ENCODE measurements at places on chromosomes 11 and 22.
A peak's percentile ranks its signal among the peaks of the same experiment; 100 is the strongest.

DNA sequence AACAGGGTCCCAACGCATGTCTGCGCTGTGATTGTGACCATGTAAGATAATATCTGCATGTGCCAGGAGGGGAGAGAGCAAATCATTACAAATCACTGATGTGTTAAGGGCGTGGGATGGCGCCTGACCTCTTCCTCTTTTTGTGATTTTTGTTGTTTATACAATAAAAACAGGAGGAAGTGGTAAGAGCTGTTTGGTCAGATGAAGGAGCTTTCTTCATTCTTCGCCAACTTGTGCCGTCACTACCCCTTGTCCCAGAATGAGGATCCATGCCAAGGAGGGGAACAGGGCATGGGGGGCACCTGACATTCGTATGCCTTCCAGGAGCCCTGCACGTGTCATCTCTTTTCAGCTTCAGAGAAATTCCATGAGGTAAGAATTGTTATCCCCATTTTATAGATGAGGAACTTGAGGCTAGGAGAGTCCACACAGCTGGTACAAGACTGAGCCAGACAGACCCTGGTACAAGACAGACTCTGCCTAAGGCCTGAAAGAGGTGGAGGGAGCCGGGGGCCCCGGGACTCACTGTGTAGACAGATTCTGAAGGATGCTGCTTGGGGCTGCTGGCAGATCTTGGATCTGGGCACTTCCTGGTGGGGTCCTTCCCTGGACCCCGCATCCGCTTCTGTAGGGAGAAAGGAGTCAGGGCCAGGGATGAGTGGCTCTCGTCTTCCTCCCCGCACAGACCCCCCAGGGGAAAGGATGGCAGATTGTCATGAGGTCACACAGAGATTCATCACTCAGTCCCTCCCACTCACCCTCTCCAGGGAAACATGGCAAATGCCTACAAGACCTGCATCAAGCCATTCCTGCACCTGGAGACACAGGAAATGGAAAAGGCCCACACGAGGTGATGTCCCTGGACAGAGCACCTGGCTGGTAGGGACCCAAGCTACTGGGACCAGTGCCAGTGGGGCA lies 34.6 kb downstream of the NFAM1 start:
- DNase-seq: no peak

DNA sequence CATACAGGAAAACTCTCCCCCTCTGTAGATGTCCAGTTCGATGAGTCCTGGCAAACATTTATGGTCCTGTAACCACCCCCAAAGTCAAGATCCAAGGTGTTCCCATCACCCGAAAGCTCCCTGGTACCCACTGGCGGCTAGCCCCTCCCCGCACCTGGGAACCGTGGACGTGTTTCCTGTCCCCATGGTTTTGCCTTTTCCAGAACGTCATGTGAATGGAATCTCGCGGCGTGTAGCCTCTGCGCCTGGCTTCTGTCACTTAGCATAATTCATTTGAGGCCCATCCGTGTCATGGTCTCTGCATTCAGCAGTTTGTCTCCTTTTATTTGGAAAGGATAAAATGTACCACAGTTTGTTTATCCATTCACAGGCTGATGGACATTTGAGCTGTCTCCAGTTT lies 106.3 kb downstream of the KCNQ1 start:
- DNase-seq: peak; percentile 49

DNA sequence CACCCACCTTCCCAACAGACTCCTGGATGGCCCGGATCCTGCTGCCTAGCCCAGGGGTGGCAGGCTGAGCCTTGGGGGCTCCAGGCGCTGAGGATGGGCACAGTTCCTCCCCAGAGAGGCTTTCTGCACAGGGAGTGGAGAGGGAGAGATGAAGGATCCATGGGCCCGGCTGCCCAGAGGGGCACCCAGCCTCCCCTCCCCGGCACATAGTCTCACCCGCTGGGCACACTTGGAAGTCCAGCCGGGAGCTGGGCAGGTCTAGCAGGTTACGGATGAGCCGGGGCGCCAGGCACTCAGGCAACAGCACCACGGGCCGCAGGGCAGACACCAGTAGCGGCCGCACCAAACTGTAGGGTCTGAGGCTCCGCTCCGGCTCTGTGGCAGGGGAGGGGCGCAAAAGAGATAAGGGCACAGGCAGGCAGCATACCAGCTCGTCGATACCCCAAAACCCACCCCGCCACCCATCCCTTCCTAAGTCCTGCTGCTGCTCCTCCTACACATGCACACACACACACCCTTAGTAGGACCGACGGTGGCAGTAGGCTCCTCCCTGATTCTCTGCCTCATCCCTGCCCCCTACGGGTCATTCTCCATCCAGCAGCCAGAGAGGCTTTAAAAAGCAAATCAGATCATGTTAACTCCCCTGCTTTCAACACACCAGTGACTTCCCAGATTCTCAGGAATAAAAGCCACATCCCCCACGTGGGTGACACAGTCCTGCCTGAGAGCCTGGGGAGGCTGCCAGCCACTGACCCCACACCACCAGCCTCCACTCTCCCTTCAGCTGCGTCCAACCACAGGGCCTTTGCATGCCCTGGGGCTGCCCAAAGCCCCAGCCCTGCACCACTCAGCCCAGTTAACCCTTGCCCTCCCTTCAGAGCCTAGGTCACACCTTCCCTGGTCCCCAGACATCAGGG lies 6.5 kb upstream of the MFNG start:
- DNase-seq: no peak

DNA sequence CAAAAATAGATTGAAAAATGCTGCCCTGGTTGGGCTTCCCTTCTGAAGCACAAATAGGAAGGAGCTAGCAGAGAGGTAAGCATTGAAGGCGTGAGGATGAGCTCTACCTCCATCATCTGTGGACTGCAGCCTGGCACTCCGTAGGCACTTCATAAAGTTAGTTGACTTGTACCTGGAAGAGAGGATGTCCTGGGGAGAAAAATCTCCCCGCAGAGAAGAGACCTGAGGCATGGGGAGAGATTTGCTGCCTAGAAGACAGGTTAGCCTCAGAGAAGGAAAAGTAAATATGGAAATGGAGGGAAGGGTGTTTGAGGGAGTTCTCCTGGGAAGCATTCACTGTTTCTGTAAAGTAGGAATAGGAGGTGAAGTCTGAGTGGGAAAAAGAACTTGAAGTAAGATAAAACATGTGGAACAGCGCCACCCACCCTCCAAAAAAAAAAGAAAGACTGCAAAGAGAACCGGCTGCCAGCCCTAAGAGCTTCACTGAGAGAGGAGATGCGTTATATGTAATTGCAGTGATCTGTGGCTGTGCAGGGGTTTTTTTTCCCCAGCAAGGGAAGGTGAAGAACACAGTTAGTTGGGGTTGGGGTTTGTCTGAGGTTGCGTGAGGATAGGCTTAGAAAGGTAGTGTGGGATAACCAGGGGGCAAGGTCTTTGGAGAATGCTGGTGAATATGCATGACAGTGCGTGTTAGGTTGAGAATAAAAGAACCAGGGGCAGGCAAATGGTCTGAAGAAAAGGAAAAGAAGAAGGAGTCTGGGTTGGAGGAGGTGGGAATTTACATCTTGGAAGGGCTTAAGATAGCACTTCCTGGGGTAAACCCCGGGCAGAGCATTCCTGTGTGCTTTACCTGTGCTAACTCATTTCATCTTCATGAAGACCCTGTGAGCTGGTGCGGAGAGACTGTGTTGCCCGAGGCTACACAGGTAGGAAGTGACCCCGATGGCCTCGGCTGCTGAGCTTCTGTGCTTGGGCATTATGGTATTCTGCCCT lies 16.0 kb downstream of the TNRC6B start:
- no peak for DNase-seq

DNA sequence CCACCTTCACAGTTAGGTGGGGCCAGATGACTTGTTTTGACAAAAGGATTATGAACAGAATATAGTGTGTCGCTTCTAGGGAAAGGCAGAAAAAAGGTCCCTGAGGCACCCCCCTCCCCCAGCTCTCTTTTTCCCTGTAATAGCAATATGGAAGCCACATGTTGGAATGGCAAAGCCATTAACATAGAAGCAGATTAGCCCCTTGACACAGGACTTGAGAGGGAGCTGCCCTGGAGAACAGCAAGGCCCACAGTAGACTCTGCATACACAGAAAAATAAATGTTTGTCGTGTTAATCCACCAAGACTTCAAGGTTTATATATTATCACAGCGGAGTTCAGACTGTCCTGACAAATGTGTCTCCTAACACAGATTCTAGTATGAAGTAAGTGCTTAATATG lies 1222.9 kb downstream of the LRRC4C start:
- DNase-seq: no peak

DNA sequence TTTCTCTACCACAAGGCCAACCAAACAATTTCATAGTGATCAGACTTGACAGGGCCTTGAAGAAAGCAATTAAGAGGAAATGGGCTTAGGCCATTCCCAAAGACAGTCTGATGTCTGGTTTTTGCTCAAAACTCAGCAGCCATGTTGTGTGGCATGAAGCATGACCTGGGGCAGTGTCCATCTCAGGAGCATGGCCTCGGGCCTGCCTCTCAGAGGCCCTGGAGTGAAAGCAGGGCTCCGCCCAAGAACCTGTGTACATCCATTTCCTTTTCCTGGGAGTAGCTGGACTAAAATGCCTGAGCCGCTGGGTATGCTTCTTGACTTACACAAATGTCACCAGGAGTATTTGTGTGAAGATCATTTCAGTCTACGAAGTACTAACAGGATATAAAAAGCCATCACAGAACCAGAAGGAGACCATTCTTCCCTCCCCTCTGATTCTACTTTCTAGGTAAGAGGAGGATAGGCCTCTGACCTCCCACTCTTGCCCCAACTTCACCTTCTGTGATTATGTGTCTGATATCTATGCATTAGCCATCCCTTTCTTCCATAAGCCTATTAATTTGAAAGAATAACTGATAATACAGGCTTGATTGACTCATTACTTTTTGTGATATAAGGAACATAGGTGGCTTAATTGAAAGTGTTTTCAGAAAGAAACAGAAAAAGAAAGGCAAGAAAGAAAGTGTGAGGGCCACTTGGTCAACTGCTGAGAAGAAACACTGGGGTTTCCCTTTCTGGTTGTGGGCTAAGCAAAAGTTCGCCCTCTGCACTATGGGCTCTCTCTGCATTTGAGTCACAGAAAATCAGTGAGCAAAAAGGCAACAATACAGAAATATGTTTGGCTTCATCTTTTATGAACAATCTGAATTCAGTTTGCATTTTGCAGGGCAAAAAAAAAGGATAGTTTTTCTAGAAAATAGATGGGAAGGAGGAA lies 188.6 kb upstream of the MTMR2 start:
- no peak for DNase-seq

Measured in chondrocyte (in vitro differentiated cells).